ENCODE measurements at places on chromosomes 3 and 15.

DNA sequence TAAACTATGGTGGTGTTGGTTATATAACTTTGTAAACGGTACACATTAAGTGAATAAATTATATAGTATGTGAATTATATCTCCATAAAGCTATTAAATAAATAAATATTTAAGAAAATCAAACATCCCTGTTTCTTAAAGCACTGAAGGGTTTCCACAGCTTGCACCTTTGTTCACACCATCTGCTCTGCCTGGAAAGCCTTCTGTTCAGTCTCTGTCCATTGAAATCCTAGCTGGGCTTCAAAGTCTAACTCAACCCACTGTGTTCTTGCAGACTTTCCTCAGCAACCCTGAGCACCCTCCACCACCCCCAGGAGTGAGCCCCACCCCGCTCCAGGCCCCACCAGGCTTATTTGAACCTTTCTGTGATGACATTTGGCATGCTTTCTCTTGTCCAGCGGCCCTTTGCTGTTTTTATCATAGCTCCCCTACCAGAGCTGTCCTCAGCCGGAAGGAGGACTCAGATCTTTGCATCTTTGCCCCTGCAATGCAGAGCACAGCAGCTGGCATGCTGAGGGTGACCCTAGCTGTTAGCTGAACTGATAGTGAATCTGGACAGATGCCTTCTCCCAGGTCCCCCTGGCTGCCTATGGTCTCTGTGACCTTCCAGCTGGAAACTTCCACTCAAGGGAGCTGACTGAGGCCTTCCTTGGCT, 105.2 kb downstream of the DAPK2 start:
- DNase-seq, result no peak

DNA sequence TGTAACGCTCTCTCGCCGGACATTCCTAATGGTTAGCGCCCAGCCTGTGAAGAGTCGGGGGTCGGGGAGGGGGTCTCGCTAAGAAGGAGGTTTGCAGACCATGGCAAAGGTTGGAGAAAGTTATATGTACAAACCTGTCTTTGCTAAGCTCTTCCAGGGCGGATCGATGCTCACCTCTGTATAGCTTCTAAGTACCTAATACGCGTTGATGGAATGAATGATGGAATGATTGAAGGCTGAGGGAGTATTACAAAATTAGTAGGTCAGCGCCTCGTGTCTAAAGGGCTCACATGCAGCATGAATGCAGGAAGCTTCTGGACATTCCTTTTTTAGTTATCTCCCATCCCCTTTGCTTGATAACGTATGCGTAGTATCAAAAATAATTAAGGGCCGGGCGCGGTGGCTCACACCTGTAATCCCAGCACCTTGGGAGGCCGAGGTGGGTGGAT, 305 bp upstream of the KPNA1 start:
- no peak for DNase-seq

- DNase-seq, result no peak
Measured at GRCh38 chr3:177058648-177059047, 138.6 kb downstream of the TBL1XR1 start.

- no peak for DNase-seq
Measured at GRCh38 chr3:129433565-129433964, 5.1 kb upstream of the EFCAB12 start.

DNA sequence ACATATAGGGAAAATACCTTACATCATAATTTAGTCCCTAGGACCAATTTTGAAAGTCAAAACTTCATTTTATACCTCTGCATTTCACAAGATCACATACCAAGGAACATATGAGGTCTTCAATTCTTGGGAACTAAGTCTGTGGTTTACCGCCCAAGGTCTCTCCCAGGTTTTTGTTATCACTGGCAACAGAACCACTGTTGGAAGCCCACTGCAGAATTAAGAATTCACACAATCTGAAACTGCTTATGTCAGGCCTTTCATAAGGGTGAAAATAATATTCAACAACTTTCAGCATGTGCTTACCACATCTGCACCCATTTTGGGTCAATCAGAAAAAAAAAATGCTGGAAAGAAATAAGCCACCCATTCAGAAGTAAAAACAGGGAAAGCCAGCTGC, 107.2 kb upstream of the MME start:
- no peak for DNase-seq

GRCh38 chr3:128714887-128715491, 11.0 kb upstream of the RAB7A start:
- no peak for DNase-seq

- no peak for DNase-seq
Measured at GRCh38 chr3:134618478-134619300, 32.1 kb downstream of the KY start.

DNA sequence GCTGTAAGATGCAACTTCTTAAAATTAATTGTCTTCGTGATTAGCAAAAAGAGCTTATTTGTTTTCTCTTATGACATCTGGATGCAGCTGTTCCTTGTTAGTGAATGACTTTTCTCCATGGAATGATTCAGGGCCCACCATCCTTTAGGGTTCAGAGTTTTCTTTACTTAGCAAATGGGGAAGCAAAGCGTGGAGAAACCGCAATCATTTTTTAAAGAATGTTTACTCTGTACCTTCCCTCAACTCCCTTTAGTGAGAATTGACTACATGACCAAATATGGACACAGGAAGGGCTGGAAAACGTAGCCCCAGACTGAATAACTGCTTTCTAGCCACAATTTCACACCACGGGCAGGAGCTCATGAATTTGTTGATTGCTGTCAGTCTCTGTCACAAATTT, 130.1 kb downstream of the EDEM1 start:
- DNase-seq, result no peak

GRCh38 chr3:151387432-151387831, 2.9 kb upstream of the P2RY12 start:
- no peak for DNase-seq

GRCh38 chr15:49171790-49172189, 1.7 kb downstream of the GALK2 start:
- no peak for DNase-seq

DNA sequence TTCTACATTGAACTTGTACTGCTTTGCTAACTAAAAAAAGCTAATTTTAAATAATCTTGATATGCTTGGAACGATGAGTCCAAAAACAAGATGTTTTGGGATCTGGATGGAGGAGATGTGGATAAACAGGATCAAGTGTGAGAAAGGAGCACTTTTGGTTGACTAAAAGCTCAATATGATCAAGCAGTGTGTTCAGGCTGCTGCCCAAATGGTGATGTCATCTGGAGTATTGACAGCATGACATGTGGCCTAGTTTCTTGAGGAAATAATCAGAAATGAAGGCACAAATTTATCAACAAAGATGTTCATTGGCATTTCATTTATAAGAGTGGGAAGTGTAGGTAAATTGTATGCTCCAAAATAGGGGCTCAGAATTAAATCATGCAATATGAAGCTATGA, 161.2 kb downstream of the SOX2 start:
- no peak for DNase-seq

GRCh38 chr15:49558929-49559328, 61.7 kb downstream of the FAM227B start:
- DNase-seq, result no peak

DNA sequence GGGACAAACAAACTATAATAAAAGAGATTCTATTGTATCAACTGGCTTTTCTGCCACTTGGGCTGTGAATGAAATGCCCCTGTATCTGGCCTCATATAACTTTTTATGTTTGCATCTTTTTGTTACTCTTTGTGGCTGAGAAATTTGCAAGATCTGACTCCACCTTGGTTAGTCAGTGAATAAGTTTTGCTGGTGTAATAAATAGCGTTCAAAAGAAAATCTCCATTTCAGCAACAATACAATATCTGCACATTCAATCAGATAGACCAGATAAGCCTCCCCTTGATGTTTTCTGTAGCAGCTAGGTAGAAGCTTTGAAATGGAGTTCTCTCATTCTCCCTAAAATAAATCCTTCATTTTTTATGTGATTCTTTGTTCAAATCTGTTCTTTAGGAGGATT, 12.0 kb downstream of the TRAT1 start:
- no peak for DNase-seq

DNA sequence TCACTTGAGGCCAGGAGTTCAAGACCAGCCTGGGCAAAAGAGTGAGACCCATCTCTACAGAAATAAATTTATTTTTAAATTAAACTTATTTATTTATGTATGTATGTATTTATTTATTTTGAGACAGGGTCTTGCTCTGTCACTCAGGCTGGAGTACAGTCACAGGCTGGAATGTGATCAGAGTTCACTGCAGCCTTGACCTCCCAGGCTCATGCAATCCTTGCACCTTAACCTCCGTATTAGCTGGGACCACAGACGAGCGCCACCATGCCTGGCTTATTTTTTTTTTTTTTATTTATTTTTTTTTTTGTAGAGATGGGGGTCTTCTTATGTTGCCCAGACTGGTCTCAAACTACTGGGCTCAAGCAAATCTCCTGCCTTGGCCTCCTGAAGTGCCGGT, 135.2 kb upstream of the HES1 start:
- no peak for DNase-seq

- no peak for DNase-seq
Measured at GRCh38 chr3:11583638-11584046, 60.1 kb downstream of the VGLL4 start.

GRCh38 chr15:98703126-98703685, 54.9 kb downstream of the IGF1R start:
- DNase-seq, result no peak

DNA sequence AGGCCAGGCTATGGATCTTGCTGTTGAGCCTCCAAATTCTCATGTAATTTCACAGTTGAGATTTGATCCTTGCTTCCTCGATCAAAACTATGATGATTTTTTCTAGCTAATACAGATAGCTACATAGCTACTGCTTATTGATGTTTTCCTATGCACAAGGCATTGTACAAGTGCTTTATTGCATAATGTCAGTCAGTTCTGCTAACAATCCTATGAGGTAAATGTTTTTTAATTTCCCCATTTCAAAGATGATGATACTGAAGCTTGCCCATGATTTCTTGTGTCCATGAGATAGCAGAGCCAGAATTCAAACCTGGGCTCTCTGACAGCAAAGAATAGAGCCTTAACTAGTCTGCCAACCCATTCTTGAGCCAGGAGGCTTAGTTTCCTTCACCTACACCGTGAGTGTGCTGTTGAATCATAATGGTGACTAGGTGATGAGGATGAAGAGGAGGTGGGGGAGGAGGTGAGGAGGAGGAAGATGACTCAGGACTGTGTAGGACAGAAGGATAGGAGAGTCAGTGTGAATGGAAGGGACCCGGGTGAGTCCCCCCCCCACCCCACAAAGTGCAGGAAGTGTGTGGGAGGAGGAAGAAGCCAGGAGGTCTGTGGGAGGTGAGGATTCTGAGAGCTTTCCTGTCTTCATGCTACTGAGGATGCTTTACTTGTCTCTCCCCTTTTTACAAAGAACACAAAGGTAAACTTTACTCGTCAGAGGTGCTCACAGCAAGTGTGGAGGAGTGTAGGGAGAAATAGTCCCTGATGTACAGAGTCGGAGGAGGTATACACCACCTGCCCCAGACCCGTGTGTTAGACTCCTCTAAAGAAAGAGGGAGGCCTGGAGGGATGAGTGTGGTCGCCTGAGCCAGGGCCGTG, 3.6 kb downstream of the TAGLN3 start:
- no peak for DNase-seq

- DNase-seq, result no peak
Measured at GRCh38 chr3:124206225-124207055, 214.5 kb upstream of the ROPN1 start.
